ENCODE measurements at places on chromosomes 1 and 21.

- DNase-seq, result no peak
Measured at GRCh38 chr1:44314452-44314851, 40.6 kb downstream of the ERI3 start.

- DNase-seq, result no peak
Measured at GRCh38 chr1:111618961-111619634, 491 bp upstream of the RAP1A start.

DNA sequence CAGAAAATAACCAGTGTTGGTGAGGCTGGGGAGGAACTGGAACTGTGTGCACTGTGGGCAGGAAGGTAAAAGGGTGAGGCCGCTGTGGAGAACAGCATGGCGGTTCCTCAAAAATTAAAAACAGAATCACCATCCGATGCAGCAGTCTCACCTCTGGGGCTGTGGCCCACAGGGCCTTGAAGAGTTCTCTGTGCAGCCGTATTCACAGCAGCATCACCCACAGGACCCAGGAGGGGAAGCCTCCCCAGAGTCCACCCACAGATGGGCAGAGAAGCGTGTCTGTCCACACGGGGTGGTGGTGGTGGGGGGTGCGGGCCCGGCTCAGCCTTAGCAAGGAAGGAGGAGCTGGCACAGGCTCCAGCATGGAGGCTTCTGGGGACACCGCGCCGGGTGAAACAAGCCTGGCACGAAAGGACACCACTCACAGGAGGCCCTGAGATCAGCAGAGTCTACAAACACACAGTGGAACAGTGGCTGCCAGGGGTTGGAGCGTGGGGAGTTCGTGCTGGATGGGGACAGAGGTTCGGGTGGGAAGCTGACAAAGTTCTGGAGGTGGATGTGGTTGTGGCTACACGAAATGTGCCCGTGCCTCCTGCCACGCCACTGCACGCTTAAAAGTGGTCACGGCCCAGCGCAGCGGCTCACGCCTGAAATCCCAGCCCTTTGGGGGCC, 11.5 kb downstream of the MORN1 start:
- DNase-seq, result no peak

- peak; percentile 71 for DNase-seq
Measured at GRCh38 chr1:205335692-205336091, 14.1 kb upstream of the NUAK2 start.

DNA sequence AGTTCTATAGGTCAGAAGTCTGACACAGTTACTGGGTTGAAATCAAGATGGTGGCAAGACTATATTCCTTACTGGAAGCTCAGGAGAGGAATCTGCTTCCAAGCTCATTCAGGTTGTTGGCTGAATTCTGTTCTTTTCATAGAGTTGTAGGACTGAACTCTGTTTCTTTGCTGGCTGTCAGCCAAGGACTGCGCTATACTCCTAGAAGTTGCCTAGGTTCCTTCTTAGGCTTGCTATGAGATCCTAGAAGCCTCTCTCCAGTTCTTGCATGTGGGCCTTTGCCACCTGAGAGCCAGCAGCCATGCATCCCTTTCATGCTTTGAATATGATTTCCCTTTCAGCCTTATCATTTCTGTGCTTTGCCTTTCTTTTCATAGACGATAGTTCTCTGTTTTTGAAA, 176.4 kb downstream of the RPS6KC1 start:
- no peak for DNase-seq

- DNase-seq, result no peak
Measured at GRCh38 chr1:98763488-98764150, 102.1 kb downstream of the SNX7 start.
